ENCODE measurements at places on chromosomes 1 and 21.

GRCh38 chr1:5516756-5517155 lies 475.5 kb downstream of the NPHP4 start:
- no peak for DNase-seq

DNA sequence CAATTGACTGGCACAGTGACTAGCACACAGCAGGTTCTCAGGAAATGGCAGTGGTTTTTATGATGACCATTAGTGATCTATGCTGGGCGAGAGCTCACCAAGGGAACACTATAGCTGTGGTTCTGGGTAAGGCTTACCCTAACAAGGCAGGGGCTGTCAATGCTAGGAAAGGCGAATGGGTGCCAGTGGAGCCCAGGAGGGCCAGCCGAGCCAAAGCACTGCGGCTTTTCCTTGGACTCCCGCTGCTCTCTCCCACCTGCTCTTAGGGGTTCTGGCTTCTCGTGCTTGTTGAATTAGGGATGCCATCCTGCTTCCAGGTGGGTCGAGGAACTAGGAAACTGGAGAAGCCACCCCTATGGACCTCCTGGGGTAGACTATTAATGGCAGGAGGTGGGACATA lies 10.0 kb upstream of the A3GALT2 start:
- no peak for DNase-seq

GRCh38 chr21:34701726-34702125 lies 32.9 kb downstream of the CLIC6 start:
- peak; percentile 84 for DNase-seq

DNA sequence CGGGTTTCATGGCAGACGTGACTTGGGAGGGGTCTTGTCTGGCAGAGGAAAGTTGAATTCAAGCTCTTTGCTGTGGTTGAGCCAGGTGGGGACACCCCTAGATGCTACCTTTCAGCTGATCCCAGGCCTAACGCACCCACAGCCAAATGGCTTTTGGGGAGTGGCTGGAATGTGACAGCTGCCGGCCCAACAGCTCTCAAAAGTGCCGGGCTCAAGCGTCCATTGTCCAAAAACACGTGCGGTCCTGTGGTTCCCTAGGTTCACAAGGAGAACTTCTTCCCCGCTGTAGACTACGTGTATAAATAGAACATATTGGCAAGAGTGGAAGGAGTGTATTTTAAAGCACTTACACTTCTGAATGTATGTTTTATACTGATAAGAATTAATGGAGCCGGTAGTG lies 87.1 kb upstream of the ARHGEF16 start:
- no peak for DNase-seq

- DNase-seq = no peak
Measured at GRCh38 chr1:101316799-101317198, 80.0 kb downstream of the S1PR1 start.

GRCh38 chr1:224380003-224380402 lies 23.3 kb downstream of the CNIH4 start:
- DNase-seq = no peak

GRCh38 chr21:44889625-44890337 lies 16.3 kb upstream of the PTTG1IP start:
- no peak for DNase-seq

DNA sequence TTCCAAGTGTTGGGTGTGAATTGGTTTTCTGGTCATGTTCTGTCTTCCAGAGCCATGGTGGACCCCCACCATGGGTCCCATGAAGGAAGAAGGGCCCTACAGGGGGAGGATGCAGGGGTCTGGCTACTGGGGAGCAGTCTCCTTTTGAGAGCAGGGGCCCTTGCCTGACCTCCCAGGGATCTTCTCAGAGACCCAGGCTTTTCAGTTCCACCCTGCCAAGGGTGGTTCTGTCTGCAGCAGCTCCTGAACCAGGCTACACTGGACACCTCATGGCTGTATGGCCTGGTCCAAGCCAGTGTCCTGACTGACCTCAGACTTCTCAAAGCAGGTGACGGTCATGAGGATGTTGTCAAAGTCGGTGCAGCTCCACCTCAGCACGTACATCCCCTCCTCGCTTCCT lies 109.0 kb downstream of the JAK1 start:
- DNase-seq = no peak
